ENCODE measurements at places on chromosomes 13 and 19.

- no peak for DNase-seq
Measured at GRCh38 chr13:113656831-113657671, 947 bp downstream of the ATP4B start.

DNA sequence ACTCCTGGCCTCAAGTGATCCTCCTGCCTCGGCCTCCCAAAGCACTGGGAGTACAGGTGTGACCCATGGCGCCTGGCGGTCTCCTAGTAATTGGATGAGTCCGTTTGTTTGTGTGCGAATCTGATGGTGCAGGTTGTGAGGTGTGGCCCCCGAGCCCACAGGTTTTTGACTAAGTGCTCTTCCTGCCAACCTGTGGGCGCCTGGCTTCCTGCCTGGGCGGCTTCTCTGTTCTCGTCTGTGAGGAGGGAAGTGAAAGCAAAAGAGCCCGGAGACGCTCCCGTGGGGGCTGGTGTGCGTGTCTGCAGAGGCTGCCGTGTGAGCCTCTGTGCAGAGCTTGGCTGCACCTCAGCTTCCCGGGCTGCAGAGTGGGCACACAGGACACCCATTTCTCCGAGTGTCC is 10.0 kb downstream of the ARHGAP45 start:
- DNase-seq, result peak; percentile 89

DNA sequence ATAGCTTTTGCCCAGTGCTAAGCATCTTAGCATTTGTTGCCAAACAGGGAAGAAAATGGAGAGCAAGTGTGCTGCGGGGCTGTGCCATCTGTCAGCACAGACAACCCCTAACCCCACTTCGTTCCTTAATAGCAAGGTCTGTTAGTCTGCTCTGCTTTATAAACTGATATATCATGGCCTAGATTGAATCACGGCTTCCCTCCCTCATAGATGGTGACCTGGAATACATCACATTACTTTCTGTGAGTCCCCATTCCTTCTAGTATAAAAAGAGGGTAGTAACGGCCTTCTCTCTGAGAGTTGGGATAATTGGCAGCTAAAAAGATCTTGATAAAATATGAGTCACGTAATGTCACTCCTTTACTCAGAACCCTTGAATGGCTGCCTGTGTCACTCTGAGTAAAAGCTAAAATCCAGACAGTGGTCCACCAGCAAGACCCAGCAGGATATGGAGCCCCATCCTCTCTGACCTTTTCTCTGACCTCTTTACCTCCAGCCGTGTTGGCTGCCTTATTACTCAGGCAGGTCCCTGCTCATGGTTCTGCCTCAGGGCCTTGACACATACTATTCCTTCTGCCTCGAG is 151.7 kb downstream of the DLEU7 start:
- DNase-seq, result no peak

- no peak for DNase-seq
Measured at GRCh38 chr13:41458761-41459431, 1.5 kb downstream of the RGCC start.

GRCh38 chr13:49759503-49759902 is 33.0 kb downstream of the KPNA3 start:
- no peak for DNase-seq

- DNase-seq, result peak; percentile 72
Measured at GRCh38 chr19:35346193-35347052, 1.3 kb upstream of the FFAR1 start.

- no peak for DNase-seq
Measured at GRCh38 chr13:101627556-101627943, 175.1 kb downstream of the ITGBL1 start.

DNA sequence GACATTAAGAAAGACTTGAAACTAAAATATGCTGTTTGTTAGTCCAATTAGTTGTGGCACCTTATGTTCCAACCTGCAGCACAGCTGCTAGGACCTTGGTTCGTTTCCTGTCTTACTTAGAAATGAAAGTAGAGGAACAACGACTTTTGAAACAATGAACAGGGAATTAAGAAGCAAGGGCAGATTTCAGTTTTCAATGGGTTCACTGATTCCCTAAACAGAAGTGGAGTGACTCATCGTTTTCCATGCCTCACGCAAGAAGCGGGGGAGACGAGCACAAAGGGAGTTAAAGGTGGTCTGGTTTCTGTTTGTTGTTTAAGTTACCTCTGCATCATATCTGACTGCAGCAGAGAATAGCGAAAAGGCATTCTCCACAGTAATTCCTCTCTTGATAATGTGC is 44.8 kb downstream of the PHF11 start:
- no peak for DNase-seq

GRCh38 chr13:112716461-112716820 is 26.6 kb downstream of the ATP11A start:
- DNase-seq, result no peak

- peak; percentile 7 for DNase-seq
Measured at GRCh38 chr13:48975101-48975855, 434 bp upstream of the FNDC3A start.

DNA sequence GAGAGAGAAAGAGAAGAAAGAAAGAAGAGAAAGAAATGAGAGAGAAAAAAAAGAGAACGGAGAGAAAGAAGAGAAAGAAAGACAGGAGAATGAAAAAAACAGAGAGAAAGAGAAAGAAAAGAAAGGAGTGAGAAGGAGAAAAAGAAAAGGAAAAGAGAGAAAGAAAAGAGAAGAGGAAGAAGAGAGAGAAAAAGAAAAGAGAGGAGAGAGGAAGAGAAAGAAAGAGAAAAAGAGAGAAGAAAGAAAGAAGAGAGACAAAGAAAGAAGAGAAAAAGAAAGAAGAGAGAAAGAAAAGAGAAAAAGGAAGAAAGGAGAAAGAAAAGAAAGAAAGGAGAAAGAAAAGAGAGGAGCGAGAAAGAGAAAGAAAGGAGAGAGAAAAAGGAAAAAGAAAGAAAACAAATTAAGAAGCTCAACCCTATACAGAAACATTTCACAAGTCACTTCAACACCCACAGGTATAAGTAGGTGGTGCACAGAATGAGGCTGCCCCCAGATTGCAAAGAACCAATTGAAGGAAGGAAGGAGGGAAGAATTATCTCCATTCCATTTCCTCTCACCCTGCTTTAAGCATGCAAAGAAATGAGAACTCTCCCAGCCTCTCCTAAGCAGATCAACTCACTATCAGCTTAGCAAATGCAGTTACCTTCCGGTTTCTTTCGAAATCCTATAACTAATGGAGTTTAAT is 98.8 kb upstream of the CACNA1A start:
- no peak for DNase-seq

DNA sequence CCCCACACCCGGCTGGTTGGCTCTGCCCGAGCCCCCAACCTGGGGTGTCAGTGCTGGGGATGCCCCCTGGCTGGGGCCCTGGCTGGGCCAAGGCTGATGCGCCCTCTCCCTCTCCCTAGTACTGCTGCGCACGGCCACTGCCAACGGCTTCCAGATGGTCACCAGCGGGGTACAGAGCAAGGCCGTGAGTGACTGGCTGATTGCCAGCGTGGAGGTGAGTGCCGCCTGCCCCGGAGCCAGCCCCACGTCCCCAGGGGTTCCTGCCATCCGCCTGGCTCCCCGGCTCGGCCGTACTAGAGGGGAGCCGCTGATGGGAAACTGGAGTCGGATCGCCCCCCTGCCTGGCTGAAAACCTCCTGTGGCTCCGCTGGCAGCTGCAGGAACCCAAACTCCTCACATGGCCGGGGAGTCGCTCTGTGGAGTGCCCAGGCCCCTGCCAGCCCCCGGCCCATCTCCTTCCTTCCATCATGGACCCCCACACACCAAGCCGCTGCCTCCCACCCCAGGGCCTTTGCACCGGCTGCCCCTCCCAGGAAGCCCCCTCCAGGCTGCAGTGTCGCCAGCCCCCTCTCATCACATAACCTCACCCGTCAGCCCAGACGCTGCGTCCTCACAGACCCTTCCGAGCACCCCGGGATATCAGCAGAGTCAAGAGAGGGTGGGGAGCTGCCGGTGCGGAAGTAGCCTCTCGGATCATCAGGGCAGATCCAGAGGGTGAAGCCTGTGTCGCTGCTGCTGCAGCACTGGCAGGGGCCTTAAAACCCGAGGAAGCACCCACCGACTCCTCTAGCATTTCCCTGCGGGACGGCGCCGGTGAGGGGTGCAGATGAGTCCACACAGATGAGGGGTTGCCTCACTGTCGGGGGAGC is 10.6 kb downstream of the NCLN start:
- no peak for DNase-seq

DNA sequence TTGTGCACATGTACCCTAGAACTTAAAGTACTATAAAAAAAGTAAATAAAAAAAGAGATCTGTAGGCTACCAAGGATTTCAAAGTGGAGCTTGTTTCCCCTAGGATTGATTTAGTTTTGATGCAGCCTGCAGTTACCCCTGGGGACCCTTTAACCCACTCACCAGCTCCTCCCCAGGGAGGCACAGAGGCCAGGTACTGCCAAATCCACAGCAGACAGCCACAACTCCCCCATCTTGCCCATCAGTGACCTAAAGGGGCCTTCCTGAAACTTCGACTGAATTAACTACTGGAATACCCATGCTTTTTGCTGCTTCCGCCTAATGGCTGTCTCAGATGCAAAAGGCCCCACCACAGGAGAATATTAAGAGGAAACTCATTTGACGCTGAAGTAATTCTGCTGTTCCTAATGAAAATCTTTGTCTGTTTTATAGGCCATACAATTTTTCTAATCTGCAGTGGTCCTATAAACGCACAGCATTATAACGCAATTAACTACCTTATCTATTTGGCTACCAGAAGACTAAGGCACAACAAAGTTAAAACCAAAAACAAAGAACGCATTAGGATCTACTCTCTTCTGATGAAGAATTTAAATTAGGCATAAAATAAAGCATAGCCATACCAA is 95.0 kb downstream of the FOXO1 start:
- no peak for DNase-seq

- no peak for DNase-seq
Measured at GRCh38 chr13:72286421-72286820, 419.4 kb upstream of the DACH1 start.
